ENCODE measurements at places on chromosomes 4 and X.

DNA sequence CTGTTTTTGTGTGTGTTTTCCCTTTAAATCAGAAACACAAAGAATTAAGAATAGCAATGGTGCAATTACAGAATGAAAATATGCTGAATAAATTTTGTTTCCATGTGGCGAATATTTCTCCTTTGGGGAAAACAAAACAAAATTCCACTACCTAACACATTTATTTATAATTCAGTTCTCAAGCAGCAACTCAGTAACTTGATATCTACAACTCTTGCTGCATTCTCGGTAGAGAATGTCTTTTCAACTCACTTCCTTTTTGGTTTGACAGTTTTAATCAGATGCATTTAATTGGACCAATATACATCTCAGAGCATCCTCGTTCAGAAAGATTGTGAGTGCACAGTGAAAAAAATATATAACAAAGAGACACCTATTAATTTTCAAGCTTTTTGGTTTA lies 30.8 kb downstream of the ZNF827 start:
- no peak for DNase-seq

- DNase-seq = no peak
Measured at GRCh38 chrX:78103001-78103622, 936 bp upstream of the PGK1 start.

GRCh38 chr4:63308697-63309096 lies 1100.6 kb downstream of the TECRL start:
- no peak for DNase-seq

DNA sequence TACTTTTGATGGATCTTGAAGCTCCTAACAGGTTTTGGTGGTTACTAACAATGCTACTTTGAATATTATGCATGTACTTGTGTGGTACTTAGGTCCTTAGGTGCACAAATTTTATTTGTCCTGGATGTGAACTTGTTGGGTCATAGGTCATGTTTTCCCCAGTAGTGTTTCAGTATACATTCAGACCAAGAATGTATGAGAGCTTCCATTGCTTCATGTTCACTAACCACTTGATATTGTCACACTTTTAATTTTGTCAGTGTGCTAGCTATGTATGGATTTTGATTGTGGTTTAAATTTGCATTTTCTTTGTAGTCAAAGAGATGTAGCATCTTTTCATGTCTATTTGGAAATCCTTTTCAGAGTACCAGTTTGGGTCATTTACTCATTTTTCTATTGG lies 32.2 kb downstream of the CLCN3 start:
- no peak for DNase-seq

GRCh38 chr4:108018884-108019187 lies 29.1 kb downstream of the HADH start:
- DNase-seq = no peak

DNA sequence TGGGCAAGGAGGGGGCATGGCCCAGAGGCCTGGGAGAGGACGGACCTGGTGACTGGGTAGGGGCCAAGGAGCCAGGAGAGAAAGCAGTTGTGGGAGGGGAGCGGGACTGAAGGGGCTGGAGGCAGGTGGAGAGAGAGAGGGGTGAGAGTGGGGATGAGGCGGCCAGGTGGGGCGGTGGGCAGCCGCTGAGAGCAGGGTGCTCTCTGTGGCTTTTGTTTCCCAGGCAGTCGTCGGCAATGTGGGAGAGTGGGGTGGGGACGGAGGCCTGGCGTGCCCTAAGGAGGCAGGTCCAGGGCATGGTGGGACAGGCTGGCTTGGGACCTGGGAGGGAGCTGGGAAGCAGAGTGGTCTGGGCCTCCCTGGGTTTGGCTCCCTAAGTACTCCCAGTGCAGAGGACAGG lies 3.2 kb upstream of the ATP2B3 start:
- DNase-seq = no peak

DNA sequence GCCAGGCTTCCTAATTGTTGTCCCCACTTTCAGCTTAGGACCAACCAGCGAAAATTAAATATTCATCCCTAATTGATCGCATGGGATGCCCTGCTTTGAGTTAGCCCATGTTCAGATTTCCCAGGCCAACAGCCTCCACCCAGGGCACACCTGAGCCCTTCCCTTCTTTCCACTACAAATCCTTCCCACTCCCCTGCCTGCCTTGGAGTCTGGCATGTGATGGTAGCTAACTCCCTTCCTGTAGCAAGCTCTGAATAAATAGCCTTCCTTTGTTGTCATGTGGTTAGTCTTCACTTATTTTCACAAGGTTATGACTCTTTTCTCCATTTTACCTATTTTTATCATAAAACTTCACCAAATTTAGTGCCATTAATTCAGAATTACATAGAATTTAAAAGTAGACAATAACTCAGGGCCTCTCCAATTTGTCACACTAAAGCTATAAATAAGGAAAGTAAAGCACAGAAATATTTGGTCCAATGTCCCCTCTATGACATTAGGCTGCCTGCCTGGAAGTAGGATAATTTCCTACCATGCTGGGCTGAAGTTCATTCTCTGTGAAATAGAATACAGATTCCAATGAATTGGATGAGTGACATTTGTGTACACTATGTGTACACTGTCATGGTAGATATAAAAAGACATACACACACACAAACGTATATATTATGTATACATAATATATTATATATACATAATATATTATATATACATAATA lies 166.4 kb upstream of the CPEB2 start:
- DNase-seq = no peak

- no peak for DNase-seq
Measured at GRCh38 chr4:184408021-184408683, 66.2 kb downstream of the IRF2 start.

DNA sequence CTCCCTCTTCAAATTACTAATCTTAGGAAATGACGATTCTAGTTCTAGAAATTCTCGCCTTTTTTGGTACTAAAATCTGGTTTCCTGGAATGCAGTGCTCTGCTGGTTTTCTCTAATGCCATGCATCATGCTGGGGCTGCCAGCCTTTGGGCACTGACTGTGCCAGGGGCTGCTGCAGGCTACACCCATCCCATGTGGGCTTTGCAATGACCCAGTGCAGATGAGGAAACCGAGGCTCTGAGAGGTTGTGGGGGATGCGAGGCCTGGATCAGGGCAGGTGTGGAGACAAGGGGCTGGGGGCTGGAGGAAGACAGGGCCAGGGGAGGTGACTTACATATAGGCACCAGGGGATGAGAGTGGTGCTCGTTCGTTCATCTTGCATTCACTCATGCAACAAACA lies 95.3 kb downstream of the HMX1 start:
- no peak for DNase-seq

GRCh38 chr4:189940178-189941004 lies at the start of gene FRG1:
TSS of gene FRG1 (plus strand) at chr4:189940872. CDS start at chr4:189941010, 138 bp downstream.
- DNase-seq = peak; percentile 82

- DNase-seq = no peak
Measured at GRCh38 chr4:102871772-102872171, 3.0 kb downstream of the CISD2 start.

DNA sequence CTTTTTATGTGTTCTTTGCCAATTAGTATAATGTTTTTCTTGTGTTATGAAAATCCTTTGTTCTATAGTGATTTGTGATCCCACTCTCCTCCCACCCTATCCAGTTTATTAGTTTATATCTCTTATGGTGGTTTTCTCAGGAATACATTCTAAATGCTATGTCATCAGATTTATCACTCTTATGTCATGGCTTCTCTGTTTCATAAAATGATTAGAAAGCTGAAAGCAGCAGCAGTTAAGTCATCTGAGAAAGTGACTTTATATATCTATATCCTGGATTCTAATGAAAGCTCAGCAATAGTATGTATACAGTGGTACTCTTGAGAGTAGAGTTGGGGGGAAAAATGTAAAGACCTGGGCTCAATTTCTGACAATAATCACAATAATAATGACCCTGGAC lies 41.2 kb downstream of the NCAPG start:
- no peak for DNase-seq
